ENCODE measurements at places on chromosomes 6 and 20.
A peak's percentile ranks its signal among the peaks of the same experiment; 100 is the strongest.

DNA sequence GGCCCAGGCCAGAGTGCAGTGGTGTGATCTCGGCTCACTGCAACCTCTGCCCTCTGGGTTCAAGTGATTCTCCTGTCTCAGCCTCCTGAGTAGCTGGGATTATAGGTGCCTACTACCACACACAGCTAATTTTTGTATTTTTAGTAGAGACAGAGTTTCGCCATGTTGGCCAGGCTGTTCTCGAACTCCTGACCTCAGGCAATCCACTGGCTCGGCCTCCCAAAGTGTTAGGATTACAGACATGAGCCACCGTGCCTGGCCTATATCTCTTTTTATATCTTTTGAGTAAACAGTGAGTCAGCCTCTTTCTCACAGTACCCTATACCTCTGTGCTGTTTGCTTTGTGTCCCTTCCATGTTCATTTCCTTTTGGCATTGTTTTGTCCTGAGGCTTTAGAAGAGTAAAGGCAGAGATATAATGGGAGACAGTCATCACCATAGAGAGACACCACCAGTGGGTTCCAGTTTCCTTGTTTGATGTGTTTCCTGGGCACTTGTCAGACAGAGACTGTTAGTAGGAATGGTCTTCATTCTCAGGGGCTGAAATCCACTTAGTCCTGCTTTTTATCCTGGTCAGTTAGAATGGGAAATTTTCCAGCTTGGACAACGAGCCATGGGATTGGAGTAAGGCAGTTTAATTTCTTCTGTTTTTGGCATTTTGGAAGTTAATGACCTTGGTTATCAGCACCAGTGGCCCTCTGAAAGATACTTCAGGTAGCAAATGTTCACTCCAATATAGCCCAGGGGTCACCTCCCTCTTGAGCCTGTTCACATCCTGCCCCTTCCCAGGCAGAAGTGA lies 32.2 kb upstream of the ASXL1 start:
- peak; percentile 98 for DNase-seq

GRCh38 chr6:158517581-158517980 lies 42.3 kb upstream of the TMEM181 start:
- no peak for DNase-seq

DNA sequence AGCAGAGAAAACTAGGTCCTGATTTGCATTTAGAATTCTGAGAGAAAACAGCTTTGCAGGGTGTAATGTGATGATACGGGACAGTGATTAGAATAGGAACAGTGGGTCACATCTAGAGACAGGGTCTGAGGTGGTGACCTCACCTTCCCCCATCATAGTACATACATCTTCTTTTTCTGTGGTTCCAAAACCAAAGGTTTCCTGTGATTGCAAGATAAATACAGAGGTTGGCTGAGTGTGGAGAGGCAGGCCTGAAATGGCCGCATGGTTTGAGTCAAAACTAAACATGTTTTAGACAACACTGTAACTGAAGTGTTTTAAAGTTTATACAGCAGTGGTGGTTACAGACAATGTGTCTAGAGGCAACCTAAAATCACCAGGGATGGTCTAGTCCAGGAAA lies 10.4 kb upstream of the NT5DC1 start:
- no peak for DNase-seq

DNA sequence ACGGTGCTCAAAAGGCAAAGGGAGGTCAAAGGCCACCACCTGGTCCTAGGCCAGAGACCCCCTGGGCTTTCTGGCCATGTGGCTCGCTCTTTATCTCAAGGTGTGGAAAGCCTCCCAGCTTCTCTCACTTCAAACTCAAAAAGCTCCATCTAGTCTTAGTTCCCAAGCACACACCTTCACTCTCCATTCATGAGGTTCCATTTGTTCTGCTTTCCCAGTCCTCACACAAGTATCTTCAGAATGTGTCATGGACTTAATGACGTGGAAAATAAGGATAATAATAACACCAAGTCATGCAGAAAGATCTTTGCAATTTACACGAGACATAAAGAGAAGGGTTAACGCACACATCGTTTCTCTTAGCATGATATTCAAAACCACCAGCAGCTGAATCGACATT lies 219.3 kb downstream of the GMDS start:
- no peak for DNase-seq

Data from LNCaP clone FGC (cell line).